HT1080 (cell line): ENCODE measurements at places on chromosomes 1 and 21. TPM values are rescaled to one million over a fixed set of nuclear protein-coding genes. Genes with fewer than 3 reads are reported as not detected.

GRCh38 chr1:211548321-211549091, 30.5 kb downstream of the SLC30A1 start:
- DNase-seq: no peak

- DNase-seq: no peak
These were observed 11.4 kb upstream of the ATP1A1 start for GRCh38 chr1:116361648-116362047.

- DNase-seq: no peak
These were observed 1.6 kb downstream of the CNIH4 start for GRCh38 chr1:224358237-224358636.

DNA sequence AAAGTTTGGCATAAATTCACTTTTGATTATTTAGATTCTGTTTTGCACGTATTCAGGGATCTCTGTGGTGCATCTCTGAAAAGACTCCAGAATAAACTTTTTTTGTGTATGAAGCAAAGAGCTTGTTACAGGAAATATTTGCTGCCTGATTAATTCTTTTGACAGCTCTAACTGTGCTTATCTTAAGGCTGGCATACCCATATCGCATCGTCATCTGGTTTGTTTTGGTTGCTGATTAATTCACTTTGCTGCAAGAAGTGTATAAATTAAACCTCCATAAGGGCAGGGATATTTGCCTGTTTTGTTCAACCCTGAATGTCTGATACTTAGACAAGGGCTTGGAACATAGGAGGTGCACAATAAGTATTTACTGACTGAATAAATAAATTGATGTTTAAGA, 17.5 kb upstream of the DUSP10 start:
- DNase-seq: no peak

- no peak for DNase-seq
These were observed 54.2 kb downstream of the SEC16B start for GRCh38 chr1:177915641-177916040.

DNA sequence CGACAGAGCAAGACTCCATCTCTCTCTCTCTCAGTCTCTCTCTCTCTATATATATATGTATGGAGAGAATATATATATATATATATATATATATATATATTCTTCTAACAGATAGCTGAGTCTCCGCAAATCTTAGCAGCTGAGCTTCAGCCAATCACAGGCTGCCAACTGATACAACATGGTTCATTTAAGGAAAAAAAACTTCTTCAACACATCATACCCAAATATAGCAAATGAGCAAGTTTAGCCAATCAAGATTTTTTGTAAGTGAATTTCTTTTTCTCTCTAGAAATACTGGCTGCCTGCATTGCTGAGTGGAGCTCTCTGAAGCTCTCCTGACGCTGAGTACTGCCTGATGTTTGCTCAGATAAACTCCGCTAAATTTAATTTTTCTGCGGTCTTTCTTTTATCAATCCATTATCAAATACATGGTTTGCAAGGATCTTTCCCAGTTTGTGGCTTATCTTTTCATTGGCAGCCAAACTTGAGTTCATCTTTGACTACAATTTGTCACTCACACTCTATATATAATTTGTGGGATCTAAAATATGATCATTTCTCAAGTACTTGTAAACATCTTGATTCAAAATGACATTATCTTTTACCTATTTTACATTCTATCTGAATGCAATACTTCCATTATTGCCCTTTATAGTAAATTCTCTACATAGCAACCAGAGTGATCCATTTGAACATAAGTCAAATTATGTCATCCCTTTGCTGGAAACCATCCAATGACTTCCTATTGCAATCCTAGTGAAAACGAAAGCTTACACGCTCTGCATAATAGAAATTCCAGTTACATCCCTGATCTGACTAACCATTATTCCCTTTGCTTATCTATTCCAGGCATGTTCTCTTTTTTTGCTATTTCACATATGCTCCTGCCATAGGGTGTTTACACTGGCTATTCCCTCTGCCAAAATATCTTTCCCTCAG, 2131.7 kb downstream of the MRPL39 start:
- DNase-seq: peak; percentile 44

GRCh38 chr1:117363571-117364048, 3.6 kb upstream of the MAN1A2 start:
- no peak for DNase-seq

- DNase-seq: no peak
These were observed 45.5 kb upstream of the WNT4 start for GRCh38 chr1:22188436-22188835.

DNA sequence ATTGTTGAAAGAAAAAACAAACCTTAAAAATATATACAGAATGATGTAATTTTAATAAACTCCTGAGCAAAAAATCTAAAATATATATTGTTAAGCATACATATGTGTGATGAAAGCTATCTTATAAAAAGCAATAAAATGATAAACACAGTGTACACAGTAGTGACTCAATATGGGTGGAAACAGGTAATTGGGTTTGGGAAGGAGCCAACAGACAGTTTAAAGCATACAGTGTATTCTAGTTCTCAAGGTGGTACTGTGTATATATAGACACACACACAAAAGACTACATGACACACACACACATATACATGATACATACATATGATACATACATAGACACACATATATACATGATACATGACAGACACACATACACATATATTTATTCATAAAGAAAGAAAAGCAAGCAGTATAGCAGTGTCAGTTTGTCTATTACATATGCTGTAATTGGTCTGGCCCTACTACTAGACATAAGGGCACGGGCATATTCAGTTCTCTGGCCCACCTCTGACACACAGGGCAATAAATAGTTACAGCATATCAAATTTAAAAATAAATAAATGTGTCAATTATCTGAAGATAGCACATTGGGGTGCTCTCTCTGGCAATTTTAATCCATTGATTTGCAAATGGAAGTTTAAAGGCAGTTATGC, 330.2 kb downstream of the S1PR1 start:
- no peak for DNase-seq

- DNase-seq: no peak
These were observed 43.9 kb downstream of the TNFSF4 start for GRCh38 chr1:173163222-173163621.

GRCh38 chr1:32224285-32224684, 2.1 kb downstream of the EIF3I start:
- DNase-seq: no peak

GRCh38 chr1:178266113-178266512, 172.2 kb downstream of the RASAL2 start:
- no peak for DNase-seq

GRCh38 chr1:1752190-1752589, 26.1 kb downstream of the NADK start:
- DNase-seq: no peak

- peak; percentile 24 for DNase-seq
These were observed 566.0 kb downstream of the ADGRL2 start for GRCh38 chr1:82366689-82367088.

GRCh38 chr1:10178597-10179405, 31.6 kb upstream of the KIF1B start:
- no peak for DNase-seq

GRCh38 chr1:8023287-8023994, 2.7 kb downstream of the ERRFI1 start:
- DNase-seq: peak; percentile 29

DNA sequence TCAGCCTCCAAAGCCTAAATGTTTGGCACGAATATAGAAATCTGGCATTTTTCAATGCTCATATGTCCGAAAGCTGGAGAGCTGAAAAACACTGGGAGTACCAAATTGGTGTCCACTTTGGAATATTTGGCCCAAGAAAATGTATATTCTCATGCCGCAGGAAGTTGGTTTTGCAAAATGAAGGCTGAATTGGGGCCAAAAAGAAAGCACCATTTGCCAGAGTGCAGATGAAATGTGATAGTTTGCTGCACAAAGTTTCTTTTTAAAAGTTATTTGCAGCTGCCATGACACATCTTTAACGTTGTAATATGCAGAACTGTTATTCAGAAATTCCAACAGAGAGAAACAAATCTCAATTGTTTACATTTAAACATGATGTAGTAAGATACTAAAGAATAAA, 124.2 kb upstream of the LYPLAL1 start:
- DNase-seq: no peak

- DNase-seq: no peak
These were observed 22.0 kb downstream of the SMAP2 start for GRCh38 chr1:40395190-40396175.

- no peak for DNase-seq
These were observed 9.8 kb downstream of the OVGP1 start for GRCh38 chr1:111417755-111418154.

DNA sequence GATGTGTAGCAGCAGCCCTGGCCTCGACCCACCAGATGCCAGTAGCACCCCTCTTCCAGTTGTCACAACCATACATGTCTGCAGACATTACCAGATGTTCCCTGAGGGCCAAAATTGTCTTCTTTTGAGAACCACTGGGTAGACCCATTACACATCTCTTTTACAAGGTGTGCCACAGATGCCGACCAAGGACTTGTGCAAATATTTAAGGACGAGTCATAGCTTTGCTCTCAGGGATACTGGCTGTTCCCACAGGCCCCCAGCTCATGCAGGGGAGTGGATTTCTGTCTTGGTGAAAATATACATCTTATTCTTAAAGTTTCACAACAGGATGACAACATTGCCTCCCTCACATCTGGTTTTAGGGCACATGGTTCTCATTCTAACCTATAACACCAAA, 59.4 kb upstream of the ZBTB18 start:
- no peak for DNase-seq

DNA sequence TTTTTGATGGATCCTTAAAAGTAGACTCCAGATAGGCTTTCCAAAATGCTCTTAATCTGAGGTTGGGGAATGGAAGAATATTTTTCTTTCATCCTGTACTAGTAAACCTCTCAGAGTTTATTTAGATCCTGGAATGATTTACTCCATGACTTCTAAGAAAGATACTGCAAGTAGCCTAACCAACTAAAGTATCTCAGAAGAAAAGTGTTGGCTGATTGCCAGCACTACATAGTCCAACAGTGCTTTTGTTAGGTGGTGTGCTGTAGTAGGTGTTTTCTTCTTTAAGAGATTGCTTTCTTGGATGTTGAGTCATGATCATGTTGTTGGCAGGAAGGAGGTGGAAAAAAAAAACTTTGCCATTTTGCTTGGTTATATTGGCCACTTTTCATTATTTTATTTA, 119.8 kb downstream of the OSBPL9 start:
- peak; percentile 79 for DNase-seq

- DNase-seq: no peak
These were observed 18.0 kb upstream of the ACTRT2 start for GRCh38 chr1:3003039-3003940.

GRCh38 chr1:205936311-205936710, 6.9 kb downstream of the SLC26A9 start:
- no peak for DNase-seq

- DNase-seq: no peak
These were observed 37.9 kb upstream of the IFFO2 start for GRCh38 chr1:18994381-18994780.

GRCh38 chr1:102586022-102586421, 522.3 kb downstream of the COL11A1 start:
- DNase-seq: no peak

GRCh38 chr21:46122237-46122671, 24.3 kb downstream of the COL6A2 start:
- peak; percentile 92 for DNase-seq

DNA sequence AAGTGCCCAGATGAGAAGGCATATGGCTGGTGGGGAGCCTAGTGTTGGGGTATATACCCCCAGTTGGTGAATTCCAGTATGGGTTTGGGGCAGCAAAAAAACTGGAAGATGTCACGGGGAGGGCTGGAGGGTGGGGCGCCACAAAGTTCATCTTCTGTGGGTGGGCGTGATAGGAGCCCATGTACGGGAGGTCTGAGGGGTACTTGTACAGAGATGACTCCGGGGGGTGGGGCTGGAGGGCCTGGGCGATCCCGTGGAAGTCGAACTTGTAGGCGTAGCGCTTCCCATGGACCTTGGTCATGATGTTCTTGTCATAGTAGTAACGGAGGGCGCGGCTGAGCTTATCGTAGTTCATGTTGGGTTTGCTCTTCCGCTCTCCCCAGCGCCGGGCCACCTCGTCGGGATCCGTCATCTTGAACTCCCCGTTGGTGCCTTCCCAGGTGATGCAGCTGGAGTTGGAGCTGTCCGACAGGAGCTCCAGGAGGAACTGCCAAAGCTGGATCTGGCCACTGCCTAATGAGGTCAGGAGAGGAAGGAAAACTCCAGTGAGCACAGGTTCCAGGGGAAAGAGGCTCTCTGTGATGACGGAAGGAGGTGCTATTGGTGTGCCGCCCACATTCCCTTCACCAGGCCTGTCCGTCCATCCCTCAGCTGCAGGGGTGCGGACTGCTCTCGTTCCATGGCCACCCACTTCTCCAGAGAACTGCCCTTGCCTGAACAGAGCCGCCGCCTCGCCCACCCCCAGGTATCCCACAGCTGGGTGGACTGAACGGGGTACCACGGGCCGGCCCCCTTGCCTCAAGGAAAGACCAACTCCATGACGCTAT, 114.7 kb downstream of the ERG start:
- DNase-seq: no peak

- no peak for DNase-seq
These were observed 158.5 kb downstream of the HS2ST1 start for GRCh38 chr1:87072904-87073303.

- no peak for DNase-seq
These were observed 2.4 kb downstream of the TNFAIP8L2 start for GRCh38 chr1:151158751-151159251.

DNA sequence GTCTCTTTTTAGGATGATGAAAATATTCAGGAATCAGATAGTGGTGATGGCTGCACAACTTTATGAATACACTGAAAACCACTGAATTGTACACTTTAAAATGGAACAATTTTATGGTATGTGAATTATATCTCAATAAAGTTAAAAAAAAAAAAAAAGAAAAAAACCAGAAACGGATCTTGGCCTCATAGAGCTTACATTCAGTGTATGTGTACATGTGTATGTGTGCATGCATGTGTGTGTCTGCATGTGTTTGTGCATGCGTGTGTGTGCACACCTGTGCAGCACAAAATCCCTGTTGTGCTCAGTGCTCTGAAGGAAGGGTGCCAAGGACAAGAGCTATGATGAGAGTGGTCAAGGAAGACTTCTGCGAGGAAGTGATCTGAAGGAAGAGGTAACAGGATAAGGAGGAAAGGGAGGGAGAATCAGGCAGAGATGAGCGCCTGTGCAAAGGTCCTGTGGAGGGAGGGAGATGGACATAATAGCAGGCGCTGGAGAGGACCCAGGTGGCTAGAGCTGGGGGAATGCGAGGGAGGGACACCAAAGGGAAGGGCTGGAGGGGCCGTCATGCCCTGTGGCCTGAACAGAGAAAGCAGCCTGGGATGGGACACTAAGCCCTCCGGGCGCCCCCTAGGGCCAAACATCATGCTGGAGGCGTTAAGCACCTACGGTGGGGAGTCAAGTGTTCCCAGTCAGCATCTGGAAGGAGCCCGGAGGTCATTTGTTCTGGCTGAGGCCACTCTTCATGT, 25.2 kb downstream of the NKAIN1 start:
- no peak for DNase-seq

Gene NEXN
- total RNA-seq: 2.6 and 4.2 TPM in 2 replicates

Gene C1QTNF12
- total RNA-seq: 0.40 and 1.5 TPM in 2 replicates

Gene RIIAD1
- not detected in 2 replicates for total RNA-seq

Gene FAM3B
- 0.10 TPM in 1 of 2 replicates, not detected in the other for total RNA-seq

Gene ETV3L
- not detected in 2 replicates for total RNA-seq

Gene TOR1AIP1
- total RNA-seq: 31.5 and 36.6 TPM in 2 replicates

Gene GBP7
- total RNA-seq: not detected in 2 replicates

Gene ANGPTL3
- total RNA-seq: not detected in 2 replicates

Gene LAMB3
- total RNA-seq: 387 and 423 TPM in 2 replicates

Gene LAD1
- total RNA-seq: not detected in 2 replicates

Gene SPRR2B
- total RNA-seq: not detected in 2 replicates

Gene ESRRG
- 0.13 and 0.14 TPM in 2 replicates for total RNA-seq

Gene KLHL20
- 12.4 and 12.6 TPM in 2 replicates for total RNA-seq

Gene OR2W3
- total RNA-seq: 2.0 and 2.2 TPM in 2 replicates

Gene ZC3H11A
- 45.6 and 49.7 TPM in 2 replicates for total RNA-seq
